Cardiac septum (tissue), 1 donor: ENCODE measurements at places on chromosomes 11 and 22.
A peak's percentile ranks its signal among the peaks of the same experiment; 100 is the strongest.

- DNase-seq = no peak
Observed at GRCh38 chr22:46502440-46503175, 34.8 kb downstream of the CELSR1 start.

- no peak for DNase-seq
Observed at GRCh38 chr11:120205596-120206161, 5.2 kb upstream of the OAF start.

DNA sequence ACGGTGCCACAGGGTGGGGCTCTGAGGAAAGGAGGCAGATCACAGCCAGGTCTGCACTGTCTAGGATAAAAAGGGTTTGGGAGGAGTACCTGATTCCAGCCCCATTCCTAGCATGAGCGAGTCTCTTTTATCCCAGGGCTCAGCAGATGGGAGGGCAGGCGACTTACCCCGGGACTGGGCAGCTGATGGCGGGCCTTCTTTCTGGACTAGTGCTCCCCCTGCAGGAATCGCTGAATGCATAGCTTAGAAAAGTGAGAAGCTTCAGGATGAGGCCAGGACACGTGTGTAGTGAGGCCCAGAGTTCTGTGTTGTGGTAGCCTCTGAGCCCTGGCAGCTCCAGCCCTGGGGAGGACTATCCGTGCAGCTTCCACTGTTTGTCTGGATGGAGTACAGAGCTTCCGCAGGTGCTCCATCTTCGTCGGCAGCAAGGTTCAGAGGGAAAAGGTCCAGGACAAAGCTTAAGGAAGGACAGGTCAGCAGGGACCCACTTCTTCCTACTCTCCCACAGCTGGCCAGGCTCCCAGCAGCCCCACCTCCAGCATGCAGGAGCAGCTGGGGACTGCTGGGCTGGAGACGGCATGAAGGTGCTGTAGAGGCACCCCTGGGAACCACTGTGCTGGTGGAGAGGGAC lies 30.4 kb downstream of the COMMD9 start:
- DNase-seq = no peak

- DNase-seq = no peak
Observed at GRCh38 chr11:122202951-122203456, 87.0 kb upstream of the BLID start.

DNA sequence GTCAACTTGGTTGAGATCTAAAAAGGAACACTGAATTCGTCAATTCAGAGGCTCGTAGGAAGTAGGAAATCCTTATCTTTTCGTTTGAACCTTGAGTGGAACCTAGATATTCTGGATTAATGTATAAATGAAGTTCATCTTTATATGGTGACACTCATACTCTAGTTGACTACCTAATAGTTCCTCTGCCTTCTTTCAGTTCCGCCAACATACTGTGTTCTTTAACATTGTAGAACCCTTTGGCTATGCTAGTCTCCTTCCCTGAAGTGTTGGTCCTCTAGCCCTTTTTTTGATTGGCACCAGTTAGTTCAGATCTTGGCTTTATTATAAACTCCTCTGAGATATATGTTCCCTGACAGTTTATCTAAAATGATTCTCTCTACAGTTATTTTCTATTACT lies 1.5 kb downstream of the ATM start:
- no peak for DNase-seq

GRCh38 chr11:76601724-76602123 lies 68.8 kb downstream of the LRRC32 start:
- DNase-seq = peak; percentile 49

DNA sequence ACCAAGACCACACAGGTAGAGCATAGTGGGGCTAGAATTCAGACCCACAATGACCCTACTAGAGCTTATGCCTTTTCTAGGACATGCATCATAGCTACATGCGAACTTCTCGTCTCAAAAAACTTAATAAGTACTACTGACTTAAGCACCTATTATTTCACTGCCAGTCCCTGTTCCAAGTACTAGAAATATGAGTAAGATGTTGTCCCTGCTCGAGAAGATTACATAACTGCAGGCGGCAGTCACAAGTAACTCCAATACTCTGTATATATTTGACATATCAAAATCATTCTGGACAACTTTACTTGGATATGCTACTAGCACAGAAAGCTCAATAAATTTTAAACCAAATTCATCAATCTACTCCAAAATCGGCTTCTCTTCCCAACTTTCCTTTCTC lies 235.0 kb downstream of the TTC28 start:
- DNase-seq = no peak

DNA sequence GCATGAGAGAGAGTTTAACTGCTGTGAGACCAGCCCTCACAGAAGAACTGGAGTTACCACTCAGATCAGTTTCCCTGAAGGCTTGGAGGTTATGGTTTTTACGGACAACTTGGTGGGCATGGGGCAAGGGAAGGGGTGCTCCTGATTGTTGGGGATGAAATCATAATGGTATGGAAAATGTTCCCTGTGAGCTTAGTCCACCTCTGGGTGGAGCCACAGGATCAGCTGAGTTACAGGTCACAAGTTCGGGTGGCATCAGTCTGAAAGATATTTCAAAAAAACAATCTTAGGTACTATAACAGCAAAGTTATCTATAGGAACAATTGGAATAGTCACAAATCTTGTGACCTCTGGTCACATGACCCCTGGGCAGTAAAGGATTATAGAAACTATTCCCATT lies 162.9 kb downstream of the DLG2 start:
- no peak for DNase-seq

- DNase-seq = peak; percentile 59
Observed at GRCh38 chr22:31250740-31251600, 38.9 kb downstream of the LIMK2 start.

GRCh38 chr11:74739546-74740270 lies 8.5 kb upstream of the CHRDL2 start:
- DNase-seq = no peak

- no peak for DNase-seq
Observed at GRCh38 chr11:122976061-122976733, 5.4 kb downstream of the BSX start.

DNA sequence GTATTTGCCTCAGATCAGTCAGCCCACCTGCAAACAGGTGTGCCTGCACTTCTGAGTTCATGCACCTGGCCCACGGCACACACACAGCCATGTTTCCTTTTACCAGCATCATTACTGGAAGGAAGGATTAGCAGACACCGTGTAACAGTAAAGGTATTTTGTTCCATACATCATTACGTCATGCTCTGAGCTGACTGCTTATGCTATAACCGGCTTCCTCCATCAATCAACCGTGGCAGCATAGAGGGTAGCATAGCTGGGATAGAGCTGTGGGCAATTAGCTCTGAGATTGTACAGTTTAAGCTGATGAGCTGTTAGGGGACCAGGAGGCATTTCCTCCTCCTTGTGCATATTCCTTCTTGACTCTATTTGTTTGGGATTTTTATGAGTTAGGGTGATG lies 102.4 kb downstream of the ME3 start:
- DNase-seq = no peak

- no peak for DNase-seq
Observed at GRCh38 chr11:11724994-11725393, 103.2 kb upstream of the GALNT18 start.

GRCh38 chr11:110829873-110830272 lies 117.6 kb upstream of the ARHGAP20 start:
- no peak for DNase-seq

- DNase-seq = no peak
Observed at GRCh38 chr11:128488471-128488870, 98.9 kb downstream of the ETS1 start.

DNA sequence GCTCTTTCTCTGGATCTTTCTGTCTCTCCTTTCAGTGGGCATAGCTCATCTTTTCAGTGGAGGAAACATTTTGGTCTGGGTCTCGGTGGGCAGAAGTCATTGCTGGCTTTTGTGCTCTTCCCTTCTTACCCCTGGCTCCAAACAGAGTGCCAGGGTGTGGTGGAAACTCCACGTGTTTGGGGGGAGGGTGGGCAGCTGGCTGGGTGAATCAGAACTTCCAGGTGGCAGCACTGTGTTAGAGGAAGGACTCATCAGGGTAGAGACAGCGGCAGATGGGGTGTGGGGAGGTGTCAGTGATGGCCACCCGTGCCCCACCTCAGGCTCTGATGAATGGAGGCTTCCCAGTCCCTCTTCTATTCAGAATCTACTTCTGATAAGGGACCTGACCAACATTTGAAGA lies 114.0 kb downstream of the GRIK4 start:
- DNase-seq = no peak

- DNase-seq = no peak
Observed at GRCh38 chr11:76667856-76668255, 2.7 kb downstream of the LRRC32 start.

DNA sequence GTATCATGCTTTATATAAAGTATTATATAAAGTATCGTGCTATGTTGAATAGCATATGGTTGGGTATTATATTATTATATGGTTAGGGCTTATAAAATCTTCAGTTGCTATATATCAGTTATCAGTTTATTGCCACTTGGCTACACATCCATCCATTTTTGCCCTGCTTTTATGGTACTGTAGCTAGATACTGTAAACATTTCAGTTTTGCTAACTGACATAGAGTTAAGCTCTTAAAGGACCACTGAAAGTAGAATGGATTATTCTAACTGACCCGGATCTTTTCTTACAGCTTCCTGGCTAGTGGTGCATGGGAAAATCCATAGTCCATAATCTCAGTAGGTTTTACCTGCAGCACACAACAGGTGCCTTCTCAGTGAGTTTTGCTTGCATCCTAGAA lies 405.3 kb upstream of the LUZP2 start:
- no peak for DNase-seq

DNA sequence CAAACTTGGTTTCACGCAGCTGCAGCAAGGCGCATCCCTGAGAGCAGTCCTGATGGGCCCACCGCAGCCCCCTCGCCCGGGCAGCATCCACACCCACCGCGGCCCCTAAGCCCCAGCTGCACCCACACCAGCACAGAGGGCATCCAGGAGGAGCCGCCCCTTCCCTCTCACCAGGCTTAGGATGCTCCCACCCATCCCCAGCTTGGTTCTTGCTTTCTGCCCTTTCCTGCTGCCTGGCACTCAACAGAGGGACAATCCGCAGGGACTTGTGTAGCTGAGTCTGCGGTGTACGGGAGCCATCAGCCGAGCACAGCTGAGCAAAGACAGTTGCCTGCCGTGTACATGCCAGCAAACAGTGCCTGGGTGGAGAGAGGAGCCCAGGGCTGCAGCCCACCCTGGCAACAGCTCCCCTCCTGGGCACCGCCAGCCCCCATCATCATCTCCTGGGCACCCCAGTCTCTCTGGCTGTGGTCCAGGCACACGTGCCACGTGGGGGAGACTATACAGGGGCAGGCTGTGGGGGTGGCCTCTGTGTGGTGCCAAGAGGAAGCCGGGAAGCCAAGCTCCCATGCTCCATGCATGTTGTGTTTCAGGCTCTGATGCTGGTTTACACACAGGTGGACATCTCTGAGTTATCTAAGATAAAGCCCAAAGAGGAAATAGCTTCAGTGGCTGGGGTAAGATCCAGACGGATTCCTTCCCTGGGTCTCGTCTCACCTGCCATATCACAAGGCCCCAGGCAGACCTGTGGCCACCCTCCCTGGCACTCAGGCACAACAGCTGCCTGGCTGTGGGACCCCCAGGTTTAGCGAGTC lies 36.0 kb upstream of the GNB1L start:
- DNase-seq = no peak

- DNase-seq = peak; percentile 68
Observed at GRCh38 chr22:50605002-50605612, 4.5 kb downstream of the MAPK8IP2 start.

GRCh38 chr11:65502274-65502554 lies 3.4 kb downstream of the MALAT1 start:
- DNase-seq = no peak

- no peak for DNase-seq
Observed at GRCh38 chr11:92550411-92550810, 325.8 kb downstream of the FAT3 start.

DNA sequence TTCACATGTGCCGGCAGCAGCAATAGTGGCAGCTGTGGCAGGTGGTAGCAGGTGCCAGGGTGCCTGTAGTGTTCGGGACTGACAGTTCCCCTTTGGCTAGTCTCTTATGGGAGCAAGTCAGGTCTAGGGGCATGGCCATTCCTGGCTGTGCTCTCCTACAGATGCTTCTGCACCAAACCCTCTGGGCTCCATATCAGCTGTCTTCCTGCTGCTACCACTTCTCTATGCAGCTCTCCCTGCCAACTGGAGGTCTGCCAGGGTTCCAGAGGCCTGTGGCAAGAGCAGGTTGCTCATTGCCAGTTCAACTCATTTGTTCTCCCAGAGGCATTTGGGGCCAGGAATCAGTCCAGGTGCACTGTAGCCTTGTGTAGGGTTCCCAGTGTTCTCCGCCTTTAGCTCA lies 473.7 kb downstream of the JRKL start:
- peak; percentile 92 for DNase-seq

DNA sequence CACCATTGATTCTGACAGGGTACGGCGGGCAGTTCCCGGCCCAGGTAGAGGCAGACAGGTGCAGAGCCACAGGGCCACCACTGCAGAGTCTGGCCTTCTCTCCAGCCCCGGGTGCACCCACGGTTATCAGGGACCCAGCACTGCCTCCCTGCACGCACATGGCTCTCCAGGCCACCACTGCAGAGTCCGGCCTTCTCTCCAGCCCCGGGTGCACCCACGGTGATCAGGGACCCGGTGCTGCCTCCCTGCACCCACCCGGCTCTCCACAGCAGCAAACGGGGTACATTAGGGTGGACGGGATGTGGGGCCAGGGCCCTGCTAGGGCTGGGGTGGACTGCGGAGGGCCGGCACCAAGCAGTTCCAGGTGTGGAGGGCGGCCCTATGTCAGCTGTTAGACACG lies 272.9 kb downstream of the BRD1 start:
- peak; percentile 63 for DNase-seq

- no peak for DNase-seq
Observed at GRCh38 chr11:6219359-6219758, 14.0 kb downstream of the C11orf42 start.

DNA sequence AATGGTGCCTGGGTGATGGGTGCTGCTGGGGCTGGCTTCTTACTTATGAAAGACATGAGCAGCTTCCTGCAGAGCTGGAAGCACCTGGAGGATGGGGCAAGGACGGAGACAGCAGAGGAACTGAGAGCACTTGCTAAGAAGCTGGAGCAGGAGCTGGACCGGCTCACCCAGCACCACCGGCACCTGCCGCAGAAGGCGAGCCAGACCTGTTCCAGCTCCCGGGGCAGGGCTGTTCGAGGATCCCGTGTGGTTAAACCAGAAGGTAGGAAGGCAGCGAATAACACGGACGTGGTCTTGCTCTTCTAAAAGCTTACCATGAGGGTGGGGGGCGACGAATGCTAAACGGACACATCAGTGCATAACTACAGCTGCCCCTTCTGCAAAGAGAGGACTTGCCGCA lies 9.3 kb downstream of the APOL5 start:
- DNase-seq = no peak

GRCh38 chr11:35334385-35335090 lies 84.8 kb downstream of the SLC1A2 start:
- DNase-seq = no peak

GRCh38 chr11:4095509-4096230 lies 1.1 kb downstream of the RRM1 start:
- no peak for DNase-seq

DNA sequence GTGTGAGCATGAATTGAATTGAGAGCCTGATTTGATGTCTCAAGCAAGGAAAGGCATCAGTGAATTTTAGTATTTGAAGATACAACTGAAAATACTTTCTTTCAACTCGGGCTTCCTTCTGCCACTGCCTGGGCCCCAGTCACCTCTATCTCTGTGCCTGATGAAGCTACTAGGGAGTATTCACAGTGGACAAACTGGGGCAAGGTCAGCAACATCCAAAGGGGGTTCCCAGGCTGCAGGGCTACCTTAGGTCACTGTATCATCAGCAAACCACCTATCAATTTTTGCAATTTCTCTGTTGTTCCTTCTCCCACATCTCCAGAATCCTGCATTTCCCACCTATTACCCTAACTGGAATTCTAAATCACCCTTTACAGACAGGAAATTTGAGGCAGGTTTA lies 10.2 kb downstream of the PRAME start:
- no peak for DNase-seq
